Activated CD4-positive, alpha-beta T cell treated with anti-CD3 and anti-CD28 coated beads, Interleukin-2, amount 10 ng/mL, durations not matched to agents 24 days and 14 days (primary cell): ENCODE measurements at places on chromosomes 4 and X. TPM values are rescaled to one million over a fixed set of nuclear protein-coding genes. Genes with fewer than 3 reads are reported as not detected.
A peak's percentile ranks its signal among the peaks of the same experiment; 100 is the strongest.

DNA sequence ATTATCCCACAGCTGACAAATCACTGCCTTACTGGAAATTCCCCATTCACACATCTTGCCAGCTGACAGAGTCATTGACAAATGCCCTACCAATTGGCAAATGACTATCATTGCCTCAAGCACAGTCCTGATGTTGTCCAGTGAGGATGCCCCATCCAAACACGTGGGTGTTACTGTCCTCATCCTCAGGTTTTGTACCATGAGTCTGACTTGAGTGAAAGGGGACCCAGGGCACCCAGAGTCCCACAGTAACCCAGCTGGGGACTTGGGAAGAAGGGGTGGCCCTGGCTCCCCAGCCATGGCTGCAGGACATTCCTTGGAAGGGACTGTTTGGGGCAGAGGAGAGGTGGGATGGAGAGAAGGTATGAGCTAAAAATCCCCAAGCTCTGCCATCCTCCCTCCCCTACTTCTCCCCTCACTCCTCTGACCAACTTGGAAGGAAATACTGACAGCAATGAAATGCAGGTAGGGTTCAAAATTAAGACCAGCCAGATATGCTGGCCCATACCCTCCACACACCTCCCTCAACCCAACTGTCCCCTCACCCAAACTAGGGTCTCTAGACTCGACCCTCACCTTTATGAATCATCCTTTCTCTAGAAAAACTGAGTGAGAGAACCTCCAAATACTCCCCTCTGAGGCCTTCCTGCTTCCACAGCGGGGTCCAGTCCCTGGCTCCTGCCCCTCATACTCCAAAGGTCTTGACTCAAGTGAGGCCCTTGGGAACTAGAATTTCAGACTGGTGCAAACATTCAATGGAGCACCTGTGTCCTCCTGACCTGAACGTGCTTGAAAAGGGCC is 5.1 kb downstream of the TIMP1 start:
- peaks cover 16% of the 10 kb centered on the region for H3K4me1 ChIP-seq
- peaks cover 12% of the 10 kb centered on the region for H3K36me3 ChIP-seq
- no peak overlapping the region for H3K4me3 ChIP-seq

DUSP21 gene
- not detected in 2 replicates for total RNA-seq

GRCh38 chrX:111411557-111411956 is 435 bp downstream of the DCX start:
- no peak overlapping the region for H3K27ac ChIP-seq

DNA sequence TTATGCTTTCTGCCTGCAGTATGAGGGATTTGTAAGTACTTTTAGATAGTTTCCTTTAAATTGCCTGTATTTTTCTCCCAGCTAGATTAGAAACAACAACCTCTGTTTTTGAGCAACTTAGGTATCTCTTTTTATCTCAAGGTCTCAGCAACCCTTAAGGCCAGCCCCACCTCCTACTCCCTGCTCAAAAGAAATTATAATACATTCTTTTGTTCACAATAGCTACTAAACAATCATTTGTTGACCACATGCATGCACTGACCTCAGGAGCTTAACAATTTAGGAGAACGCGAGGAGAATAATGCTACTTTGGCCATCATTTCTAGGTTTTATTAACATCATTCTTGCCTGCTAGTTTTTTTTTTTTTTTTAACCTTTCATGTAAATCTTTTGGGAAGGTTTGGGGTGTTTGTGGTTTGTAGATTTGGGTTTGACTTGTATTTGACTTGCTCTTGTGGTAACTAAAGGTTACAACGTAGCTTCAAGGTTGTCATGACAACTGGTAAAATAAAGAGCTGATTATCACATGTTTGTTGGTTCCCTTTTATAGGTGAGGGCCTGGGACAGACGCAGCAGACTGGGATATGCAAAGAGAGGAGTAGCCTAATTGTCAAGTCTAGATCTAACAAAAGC is 145.4 kb upstream of the PLAC1 start:
- H3K27me3 ChIP-seq, result no peaks in the 10 kb centered on the region
- H3K36me3 ChIP-seq, result no peaks in the 10 kb centered on the region
- H3K27ac ChIP-seq, result peak overlapping the region; percentile 83
- peak overlapping the region; percentile 36 for H3K4me3 ChIP-seq

DNA sequence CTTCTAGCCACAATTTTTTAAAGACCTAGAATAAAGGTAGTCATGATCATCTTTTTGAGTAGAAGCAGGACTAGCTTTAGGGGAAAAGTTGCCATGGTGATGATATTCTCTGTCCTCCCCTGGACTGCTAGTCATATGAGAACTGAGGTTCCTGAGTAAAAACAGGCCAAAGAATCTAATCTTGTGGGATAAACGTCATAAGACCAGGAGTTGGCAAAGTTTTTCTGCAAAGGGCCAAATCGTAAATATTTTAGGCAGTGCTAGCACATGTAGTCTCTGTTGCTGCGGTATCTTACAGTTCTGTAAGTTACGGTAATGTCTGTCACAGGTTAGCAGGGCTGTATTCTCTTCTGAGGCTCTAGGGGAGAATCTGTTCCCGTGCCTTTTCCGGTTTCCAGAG is 3.4 kb downstream of the PRPS2 start:
- H3K4me3 ChIP-seq, result no peak overlapping the region
- H3K36me3 ChIP-seq, result peaks cover 39% of the 10 kb centered on the region
- H3K27me3 ChIP-seq, result peaks cover 2% of the 10 kb centered on the region
- no peak overlapping the region for H3K27ac ChIP-seq

GPR82 gene
- total RNA-seq, result not detected in 2 replicates

GRCh38 chr4:129603241-129603931 is 507.4 kb downstream of the C4orf33 start:
- no peak for DNase-seq
- H3K4me3 ChIP-seq, result no peak overlapping the region
- H3K27me3 ChIP-seq, result no peaks in the 10 kb centered on the region
- H3K4me1 ChIP-seq, result no peaks in the 10 kb centered on the region
- no peaks in the 10 kb centered on the region for H3K36me3 ChIP-seq

GRCh38 chrX:46333550-46333949 is 211.7 kb downstream of the ZNF674 start:
- H3K4me3 ChIP-seq, result no peak overlapping the region
- H3K36me3 ChIP-seq, result peaks cover 4% of the 10 kb centered on the region
- no peak overlapping the region for H3K27ac ChIP-seq
- DNase-seq, result no peak

GRCh38 chr4:11598591-11598990 is 169.9 kb upstream of the HS3ST1 start:
- no peaks in the 10 kb centered on the region for H3K27me3 ChIP-seq
- no peak overlapping the region for H3K27ac ChIP-seq
- no peak for DNase-seq
- H3K4me3 ChIP-seq, result no peak overlapping the region
- peaks cover 2% of the 10 kb centered on the region for H3K4me1 ChIP-seq

RBMX2 gene
- 27.4 and 28.1 TPM in 2 replicates for total RNA-seq

GRCh38 chr4:140098455-140099160 is 55.4 kb downstream of the MAML3 start:
- peaks cover 3% of the 10 kb centered on the region for H3K27me3 ChIP-seq
- peaks cover 72% of the 10 kb centered on the region for H3K4me1 ChIP-seq
- DNase-seq, result no peak
- peak overlapping the region; percentile 22 for H3K4me3 ChIP-seq

DNA sequence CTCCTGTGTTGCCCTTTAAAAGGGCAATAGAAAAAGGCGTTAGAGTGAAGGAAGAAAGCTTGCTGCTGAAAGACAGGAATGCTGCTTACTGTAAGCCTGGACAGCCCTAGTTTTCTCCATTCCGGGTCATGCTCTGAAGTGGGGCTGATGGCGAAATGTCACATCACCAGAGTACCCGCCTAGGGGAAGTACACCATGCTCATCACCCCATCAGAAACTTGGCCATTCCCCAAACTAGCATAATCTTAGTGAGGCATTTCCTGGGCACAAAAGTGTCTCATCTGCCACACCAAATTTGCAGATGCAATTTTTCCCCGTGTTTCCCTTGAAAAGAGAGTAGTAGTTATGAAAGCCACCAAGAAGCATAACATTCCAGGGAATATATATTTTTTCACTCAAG is 47.8 kb upstream of the CAMK2D start:
- no peaks in the 10 kb centered on the region for H3K36me3 ChIP-seq
- peaks cover 2% of the 10 kb centered on the region for H3K4me1 ChIP-seq
- no peak for DNase-seq
- peaks cover 3% of the 10 kb centered on the region for H3K27me3 ChIP-seq

SORBS2 gene
- total RNA-seq, result not detected in 2 replicates

DNA sequence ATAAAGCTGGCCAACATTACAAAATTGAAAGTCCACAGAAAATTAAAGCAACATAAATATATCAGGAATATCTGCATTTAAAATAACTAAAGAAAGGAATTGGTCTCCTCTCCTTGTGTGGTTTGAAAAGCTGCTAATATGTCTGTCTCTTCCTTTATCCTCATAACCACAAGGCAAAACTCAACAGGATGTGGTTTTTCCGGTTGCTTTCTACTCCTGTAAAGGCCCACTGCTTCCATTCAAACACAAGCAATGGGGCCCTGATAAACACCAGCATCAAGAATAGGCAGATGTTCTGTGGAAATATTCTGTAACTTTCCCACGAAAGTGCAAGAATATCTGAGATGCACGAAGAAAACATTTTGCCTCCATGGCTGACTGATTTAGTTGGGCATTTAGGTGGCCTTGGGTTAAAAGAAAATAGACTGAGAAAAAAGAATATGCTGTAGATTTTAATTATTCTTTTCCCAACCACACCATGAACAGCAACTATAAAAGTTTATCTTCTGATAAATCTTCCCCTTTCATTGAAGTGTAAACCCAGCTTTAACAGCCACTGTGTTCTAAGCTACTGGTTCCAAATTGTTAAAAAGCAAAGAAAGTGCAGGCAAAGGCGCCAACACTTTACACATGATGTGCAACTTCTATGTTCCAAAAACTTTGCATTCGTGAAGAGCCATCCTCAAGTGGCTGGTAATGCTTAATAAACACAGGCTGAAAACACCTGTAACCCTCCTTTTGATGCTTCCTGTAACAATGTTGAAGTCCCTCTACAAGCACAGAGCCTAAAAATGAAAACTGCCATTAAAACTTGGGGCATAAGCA is 50.5 kb upstream of the NDST3 start:
- no peak for DNase-seq
- no peak overlapping the region for H3K27ac ChIP-seq
- H3K36me3 ChIP-seq, result no peaks in the 10 kb centered on the region
- peaks cover 7% of the 10 kb centered on the region for H3K4me1 ChIP-seq

KLHL2 gene
- total RNA-seq, result 39.5 and 42.7 TPM in 2 replicates

TLR10 gene
- total RNA-seq, result not detected in 2 replicates

UGT2A3 gene
- total RNA-seq, result not detected in 2 replicates

ATP1B4 gene
- total RNA-seq, result not detected in 2 replicates

DNA sequence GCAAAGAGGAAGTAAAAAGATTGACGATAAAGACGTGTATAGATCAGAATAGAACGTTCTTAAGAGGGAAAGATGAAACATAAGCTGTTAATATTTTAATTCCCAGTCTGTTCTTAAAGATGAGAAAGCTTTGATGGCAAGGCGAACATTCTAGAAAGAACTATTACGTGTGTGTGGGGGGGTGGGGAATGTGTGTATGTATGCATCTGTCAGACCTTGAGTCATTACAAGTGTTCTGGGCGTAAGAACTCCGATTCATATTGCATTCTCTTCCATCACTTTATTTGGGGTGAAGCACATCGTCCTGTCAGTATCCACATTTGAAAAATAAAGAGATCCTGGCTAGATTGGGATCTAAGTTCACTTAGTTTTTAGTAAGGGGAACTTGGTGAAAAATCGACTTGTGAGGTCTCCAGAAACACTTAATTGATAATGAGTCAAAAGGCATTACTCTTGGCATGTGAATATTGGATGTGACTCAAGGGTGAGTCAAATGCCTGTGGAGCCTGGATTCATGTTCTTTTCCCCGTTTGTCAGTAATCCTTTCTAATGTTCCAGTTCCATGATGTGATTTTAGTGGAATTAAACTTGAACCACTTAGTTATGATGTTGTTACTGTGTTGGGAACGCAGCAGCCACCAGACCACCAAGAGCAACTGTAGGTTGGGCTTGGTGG is 3.1 kb downstream of the SMS start:
- peaks cover 32% of the 10 kb centered on the region for H3K4me1 ChIP-seq
- no peaks in the 10 kb centered on the region for H3K27me3 ChIP-seq
- DNase-seq, result no peak
- peak overlapping the region; percentile 86 for H3K27ac ChIP-seq
- peak overlapping the region; percentile 90 for H3K4me3 ChIP-seq
- peaks cover 23% of the 10 kb centered on the region for H3K36me3 ChIP-seq

DNA sequence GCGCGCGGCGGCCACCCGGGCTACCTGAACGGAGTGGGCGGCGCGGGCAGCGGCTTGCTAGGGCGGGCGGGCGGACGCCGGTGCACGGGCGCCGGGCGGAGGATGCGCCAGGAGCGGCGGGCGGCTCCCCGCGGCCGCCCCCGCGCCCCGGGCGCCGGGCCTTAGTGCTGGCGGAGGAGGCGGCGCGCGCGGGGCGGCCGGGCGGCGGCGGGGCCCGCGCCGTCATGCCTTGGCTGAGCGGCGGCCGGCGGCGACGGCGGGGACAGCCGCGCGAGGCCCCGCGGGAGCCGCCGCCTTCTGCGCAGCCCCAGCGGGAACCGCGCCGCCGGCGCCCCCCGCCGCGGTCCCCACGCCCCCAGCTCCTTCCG is 48.2 kb downstream of the CLDN34 start:
- no peak overlapping the region for H3K4me3 ChIP-seq
- H3K27me3 ChIP-seq, result peaks cover 6% of the 10 kb centered on the region
- no peak for DNase-seq
- no peak overlapping the region for H3K27ac ChIP-seq
- peaks cover 33% of the 10 kb centered on the region for H3K4me1 ChIP-seq

GRCh38 chr4:99847362-99847976 is 30.8 kb downstream of the DAPP1 start:
- peak; percentile 84 for DNase-seq
- H3K4me1 ChIP-seq, result peaks cover 67% of the 10 kb centered on the region
- peak overlapping the region; percentile 92 for H3K27ac ChIP-seq

DNA sequence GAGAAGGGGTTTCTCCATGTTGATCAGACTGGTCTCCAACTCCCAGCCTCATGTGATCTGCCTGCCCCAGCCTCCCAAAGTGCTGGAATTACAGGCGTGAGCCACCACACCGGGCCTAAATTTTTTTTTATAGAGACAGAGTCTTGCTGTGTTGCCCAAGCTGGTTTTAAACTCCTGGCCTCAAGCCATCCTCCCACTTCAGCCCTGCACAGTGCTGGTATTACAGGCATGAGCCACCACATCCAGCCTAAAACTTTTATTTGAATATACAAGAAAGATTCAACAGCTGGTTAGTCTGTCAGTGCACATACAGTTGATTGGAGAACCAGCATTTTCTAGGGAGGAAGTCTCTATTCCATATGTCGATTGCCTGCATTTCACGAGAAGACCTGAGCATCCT is 91.2 kb downstream of the LRP2BP start:
- H3K4me1 ChIP-seq, result peaks cover 8% of the 10 kb centered on the region
- peaks cover 10% of the 10 kb centered on the region for H3K36me3 ChIP-seq
- no peaks in the 10 kb centered on the region for H3K27me3 ChIP-seq
- no peak overlapping the region for H3K27ac ChIP-seq

DNA sequence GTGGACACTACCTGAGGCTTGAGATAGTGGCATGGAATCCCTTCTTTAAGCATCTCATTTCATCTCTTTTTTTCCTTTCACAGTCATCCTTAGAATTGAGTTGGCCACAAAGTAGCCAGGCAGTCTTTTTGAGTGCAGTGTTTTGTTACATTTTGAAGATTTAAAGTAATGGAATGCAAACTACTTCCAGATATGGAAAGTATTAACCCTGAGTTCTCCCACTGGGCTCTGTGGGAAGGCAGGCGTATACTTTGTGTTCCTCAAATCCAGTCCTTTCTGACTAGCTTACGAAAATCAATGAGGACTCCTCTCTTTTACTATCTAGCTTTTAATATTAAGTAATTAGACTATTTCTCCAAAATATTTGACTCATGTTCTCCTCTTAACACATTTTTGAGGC is 29.9 kb downstream of the PCDH10 start:
- H3K27me3 ChIP-seq, result no peaks in the 10 kb centered on the region
- H3K27ac ChIP-seq, result no peak overlapping the region
- no peaks in the 10 kb centered on the region for H3K4me1 ChIP-seq
- DNase-seq, result no peak
- no peak overlapping the region for H3K4me3 ChIP-seq

HELT gene
- not detected in 2 replicates for total RNA-seq

PKD2 gene
- total RNA-seq, result 10.1 and 12.3 TPM in 2 replicates

CXCL10 gene
- 3.4 and 4.3 TPM in 2 replicates for total RNA-seq
